Activated gamma-delta T cell treated with Interleukin-2 at 50 U/mL for 16 hours (primary cell): ENCODE measurements at places on chromosomes 7 and 10.
A peak's percentile ranks its signal among the peaks of the same experiment; 100 is the strongest.

DNA sequence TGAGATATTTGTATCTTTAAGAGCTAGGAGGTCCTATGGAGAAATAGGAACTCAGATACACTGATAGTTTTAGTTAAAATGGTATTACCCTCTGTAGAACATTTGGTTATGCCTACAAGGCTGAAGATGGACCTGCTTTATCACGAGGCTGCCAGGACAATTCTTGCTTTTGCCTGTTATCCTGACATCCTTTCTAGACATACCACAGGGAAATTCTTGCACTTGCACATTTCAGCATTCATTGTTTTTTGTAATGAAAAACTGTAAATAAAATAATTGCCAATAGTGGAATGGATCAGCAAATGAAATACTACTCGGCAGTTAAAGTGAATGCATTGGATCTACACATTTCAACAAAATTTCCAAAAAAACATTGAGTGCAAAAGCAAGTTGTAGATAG, 9.7 kb downstream of the COL28A1 start:
- no peak for DNase-seq

DNA sequence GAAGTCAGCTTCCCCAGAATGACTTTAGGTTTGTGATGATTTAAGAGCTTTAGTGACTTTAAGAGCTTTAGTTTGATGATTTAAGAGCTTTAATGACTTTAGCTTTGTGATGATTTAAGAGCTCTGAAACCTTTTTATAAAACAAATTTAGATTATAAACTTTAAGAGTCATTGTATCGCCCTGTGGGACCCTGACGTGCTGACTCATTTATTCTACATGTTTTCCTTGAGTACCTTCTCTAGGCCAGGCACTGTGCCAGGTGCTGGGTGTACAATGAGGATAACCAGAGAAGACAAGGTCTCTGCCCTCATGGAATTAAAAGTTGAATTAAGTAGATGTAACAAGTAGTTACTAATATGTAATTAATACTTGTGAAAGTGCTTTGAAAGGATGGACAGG, 45.4 kb downstream of the CNNM1 start:
- no peak for DNase-seq

GRCh38 chr7:8135417-8135816, 126.5 kb downstream of the ICA1 start:
- DNase-seq: no peak

- DNase-seq: no peak
These were observed 123.6 kb downstream of the CXCL12 start for GRCh38 chr10:44261296-44261695.

GRCh38 chr10:63986536-63986935, 465.3 kb downstream of the REEP3 start:
- no peak for DNase-seq

DNA sequence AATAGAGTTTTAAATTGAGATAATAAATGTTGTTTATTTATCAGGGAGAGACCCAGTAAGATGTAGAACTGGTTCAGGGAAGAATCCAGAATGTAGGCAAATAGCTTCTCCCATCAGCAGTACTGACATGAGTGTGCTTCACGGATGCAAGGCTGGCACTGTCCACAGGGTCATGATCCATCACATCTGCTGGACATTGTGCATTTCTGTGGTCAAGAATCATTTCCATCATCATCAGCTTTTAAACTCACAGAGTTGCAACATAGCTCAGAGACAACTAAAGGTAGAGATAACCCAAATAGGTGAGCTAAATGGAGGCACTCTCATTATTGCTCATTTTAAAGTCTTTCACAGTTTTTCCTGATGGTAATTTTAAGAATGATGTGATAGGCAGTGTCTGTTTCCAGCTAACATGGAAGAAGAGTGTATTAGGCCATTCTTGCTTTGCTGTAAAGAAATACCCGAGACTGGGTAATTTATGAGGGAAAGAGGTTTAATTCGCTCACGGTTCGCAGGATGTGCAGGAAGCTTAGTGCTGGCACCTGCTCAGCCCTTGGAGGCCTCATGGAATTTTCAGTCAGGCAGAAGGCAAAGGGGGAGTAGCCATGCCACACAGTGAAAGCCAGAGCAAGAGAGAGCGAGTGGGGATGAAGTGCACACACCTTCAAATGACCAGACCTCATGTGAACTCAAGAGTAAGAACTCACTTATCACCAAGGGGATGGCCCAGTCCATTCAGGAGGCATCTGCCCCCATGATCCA, 80.8 kb downstream of the INPP5A start:
- DNase-seq: no peak

DNA sequence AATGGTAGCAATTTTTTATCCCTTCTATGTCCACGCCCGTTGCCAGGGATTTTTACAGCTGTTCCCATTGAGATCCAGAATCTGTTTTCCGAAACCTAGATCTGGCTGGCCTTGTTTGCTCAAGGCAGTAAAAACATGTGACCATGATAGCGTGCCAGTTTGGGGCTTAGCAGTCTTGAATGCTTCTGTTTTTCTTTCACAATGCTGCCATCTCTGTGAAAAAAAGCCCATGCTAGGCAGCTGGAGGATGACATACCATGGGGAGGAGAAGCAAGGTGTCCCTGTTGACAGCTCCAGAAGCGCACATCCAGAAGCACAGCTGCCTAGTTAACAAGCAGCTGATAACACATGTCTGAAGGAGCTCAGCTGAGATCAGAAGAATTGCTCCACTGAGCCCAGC, 2.2 kb upstream of the ZNF92 start:
- DNase-seq: no peak

DNA sequence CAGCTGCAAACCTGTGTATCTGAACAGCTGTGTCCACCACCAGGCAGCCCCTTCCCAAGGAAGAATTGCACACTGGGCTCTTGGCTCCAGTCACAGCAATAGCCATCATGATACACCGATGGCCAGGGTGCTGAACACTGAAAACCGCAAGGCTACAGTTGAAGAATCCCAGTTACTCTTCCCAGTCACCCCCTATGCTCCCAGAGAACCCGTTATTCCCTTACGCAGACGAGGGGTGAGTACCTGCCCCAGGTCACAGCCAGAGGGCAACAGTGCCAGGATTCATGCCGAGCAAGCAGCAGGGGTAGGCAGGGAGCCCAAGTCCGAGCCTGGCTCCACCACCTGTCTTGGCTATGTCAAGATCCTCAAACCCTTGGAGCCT, 57.8 kb downstream of the RASGEF1A start:
- peak; percentile 0 for DNase-seq

DNA sequence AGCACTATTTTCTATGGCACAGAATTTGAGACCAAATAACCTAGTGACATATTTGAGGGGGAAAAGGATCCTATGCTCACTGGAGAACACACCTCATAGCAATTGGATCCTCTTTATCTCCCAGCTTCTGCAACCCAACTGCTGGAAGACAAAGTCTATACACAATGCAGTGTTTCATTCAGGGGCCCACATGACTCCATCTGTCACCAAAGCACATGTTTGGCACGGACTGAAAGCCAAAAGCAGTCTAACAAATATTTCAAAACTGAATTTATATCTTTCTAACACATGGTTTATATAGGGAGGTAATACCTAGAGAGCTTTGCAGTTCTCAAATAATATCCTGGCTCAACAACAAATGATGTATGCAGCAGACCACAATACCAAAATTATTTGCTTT, 39.2 kb downstream of the ADAM12 start:
- DNase-seq: no peak

DNA sequence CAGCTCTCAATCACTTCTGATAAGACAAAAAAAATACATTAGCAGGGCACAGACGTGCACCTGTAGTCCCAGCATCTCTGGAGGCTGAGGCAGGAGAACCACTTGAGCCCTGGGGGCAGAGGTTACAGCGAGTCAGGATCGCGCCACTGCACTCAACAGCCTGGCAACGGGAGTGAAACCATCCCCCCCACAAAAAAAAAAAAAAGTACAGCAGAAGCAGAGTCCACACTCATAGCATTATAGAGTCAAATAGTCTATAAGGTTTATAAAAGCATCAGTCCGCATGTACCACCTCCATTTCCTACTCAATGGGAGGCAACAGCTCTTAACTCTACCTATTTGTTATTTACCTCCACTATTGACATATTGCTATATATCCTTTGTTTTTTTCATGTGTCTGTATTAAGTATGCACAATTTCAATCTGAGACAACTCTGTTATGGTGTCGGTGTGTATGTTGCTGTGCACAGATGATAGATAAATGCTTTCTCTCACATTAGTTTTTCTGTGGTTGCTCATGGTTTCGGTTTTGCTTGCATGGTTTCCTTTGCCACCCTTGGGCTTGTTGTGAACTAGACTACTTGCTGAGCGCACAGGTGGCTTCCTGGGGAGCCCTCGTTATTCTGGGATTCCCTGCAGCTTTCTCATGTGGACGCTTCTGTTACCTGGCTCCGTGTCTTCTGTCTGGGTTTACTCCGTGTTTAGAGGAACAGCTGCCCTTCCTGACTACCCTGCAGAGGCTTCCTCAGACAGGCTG, 40.4 kb downstream of the PROSER2 start:
- no peak for DNase-seq

- no peak for DNase-seq
These were observed 6.0 kb downstream of the TAS2R40 start for GRCh38 chr7:143227806-143228205.

GRCh38 chr7:24972166-24972477, 7.9 kb downstream of the OSBPL3 start:
- no peak for DNase-seq

GRCh38 chr10:47326306-47326926, 4.2 kb downstream of the GDF2 start:
- no peak for DNase-seq

DNA sequence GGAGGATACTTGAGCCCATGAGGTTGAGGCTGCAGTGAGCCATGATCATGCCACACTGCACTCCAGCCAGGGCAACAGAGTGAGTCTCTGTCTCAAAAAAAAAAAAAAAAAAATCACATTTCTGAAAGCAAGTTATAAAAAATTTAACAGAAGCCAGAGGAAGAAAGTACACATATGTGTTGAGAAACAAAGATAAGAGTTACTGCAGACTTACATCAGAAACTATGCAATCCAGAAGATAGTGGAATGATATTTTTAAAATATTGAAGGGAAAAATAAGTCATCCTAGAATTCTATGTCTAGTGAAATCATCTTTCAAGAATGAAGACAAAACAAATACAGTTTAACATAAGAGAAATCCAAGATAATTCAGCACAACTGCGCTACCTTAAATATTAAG, 46.9 kb downstream of the ZNF518A start:
- DNase-seq: no peak

DNA sequence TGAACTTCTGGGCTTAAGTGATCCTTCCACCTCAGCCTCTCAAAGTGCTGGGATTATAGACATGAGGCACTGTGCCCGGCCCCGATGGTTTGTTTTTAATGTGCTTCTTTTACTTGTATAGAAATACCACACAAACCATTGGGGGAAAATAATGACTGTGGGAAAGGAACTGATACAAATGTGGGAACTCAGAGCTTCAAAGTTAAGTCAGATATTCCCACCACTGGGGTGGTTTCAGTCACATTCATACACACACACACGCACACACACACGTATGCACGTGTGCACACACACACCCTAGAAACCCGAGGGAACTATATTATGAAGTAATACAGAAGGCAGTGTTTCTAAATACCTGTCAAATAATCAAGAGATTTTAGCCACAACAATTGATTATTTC, 17.0 kb downstream of the CPA4 start:
- no peak for DNase-seq

GRCh38 chr7:21844742-21845141, 101.0 kb downstream of the CDCA7L start:
- no peak for DNase-seq

DNA sequence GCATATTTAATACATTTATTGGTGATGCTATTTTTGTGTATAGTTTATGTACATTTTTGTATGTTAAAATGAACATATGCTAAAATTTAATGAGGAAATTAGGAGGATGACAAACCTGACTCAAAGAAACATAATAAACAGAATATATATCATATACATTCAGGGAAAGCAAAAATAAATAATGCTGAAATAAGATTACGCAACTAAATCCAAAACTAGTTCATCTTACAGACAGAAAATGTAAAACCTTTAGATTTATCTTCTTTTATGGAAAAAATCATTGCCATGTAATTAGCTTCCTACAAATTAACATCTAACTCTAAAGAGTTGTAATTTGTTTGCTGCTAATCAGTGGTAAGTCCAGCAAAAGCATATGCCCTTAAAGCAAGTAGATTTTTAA, 216.5 kb downstream of the PTN start:
- DNase-seq: no peak

- DNase-seq: no peak
These were observed 69.0 kb upstream of the LRRC17 start for GRCh38 chr7:102843850-102844249.

DNA sequence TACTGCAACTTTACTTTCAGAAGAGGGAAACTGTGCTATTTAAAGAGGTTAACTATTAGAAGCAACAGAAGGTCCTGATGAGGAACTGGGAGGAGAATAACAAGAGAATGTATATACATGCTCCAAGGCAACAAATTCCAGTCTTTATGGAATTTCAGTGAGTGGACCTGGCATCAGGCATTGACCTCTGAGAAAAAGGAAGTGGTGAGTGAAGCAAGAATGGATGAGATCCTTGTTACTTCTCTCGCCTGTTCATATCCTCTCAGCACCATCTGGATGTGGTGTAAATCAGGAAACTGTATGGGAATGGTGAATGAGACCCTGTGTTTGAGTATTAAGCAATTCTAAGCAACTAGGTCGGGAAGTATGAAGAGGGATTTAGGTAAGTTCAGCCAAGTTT, 30.3 kb upstream of the KBTBD2 start:
- DNase-seq: no peak

GRCh38 chr7:99752356-99752755, 17.4 kb upstream of the CYP3A7 start:
- no peak for DNase-seq

DNA sequence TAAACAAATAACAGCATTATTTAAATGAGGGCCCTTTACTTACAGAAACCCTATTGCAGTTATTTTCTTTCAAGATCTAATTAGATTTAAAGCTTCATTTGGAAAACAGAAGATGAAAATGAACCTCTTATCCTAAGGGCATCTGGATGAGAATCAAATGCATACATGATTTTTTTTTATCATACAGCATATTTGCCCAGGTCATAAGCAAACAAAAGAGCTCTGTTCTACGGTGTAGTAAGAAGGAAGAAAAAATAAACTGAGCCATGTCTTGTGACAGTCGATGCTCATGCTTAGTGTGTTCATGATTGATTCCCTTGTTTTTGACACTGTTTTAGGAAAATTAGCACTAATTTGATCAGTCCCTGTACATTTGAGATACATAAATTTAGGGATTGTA, 202.6 kb upstream of the RNF32 start:
- DNase-seq: no peak

DNA sequence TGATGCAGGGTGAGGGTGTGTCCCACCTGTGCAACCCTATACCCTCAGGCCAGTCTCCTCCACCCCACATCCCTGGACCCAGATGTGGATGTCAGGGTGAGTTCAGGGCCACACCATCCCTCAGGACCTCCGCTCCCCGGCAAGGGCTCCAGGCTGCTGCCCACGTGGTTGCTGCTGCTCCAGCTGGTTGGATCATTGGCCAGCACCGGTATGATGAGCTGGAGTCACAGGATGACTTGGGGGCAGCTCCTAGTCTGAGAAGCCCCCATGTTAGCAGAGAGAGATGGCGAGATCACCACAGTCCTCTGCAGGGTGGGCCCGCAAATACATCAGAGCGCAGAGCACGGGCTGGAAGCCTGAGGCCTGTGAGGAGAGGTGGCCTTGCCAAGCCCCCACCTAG, 103.3 kb upstream of the GDF10 start:
- DNase-seq: no peak
